Activated T-cell treated with anti-CD3 and anti-CD28 coated beads, Interleukin-2, amount 50 U/mL, for 1 hour (primary cell): ENCODE measurements at places on chromosomes 4 and X.

GRCh38 chr4:112515198-112516065, 548 bp downstream of the NEUROG2 start:
- peak; percentile 53 for DNase-seq

GRCh38 chrX:1246816-1247215, 21.8 kb upstream of the CSF2RA start:
- peak; percentile 85 for DNase-seq

DNA sequence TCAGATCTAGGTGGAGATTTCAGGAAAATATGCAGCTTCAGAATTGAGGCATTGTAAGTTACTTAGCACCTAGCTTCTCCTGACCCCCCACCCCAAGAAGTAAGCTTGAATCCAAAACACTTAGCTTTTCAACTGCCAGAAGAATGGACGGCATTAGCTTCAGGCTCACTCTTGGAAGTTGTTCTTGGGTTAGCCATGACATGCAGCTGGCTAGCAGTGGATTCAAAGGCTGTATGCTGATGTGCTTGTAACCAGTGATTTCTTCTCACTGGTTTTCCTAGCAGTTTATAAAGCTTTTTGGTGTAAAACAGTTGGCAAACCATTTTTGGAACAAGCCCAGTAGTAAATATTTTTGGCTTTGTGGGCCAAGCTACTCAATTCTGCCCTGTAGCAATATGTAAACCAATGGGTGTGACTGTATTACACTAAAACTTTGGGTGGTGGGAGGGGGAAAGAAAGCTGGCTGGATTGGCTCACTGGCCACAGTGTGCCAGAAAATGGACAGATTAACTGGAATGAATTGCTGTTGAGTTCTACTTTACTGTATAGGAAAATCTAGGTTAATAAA, 85.6 kb downstream of the SHROOM2 start:
- DNase-seq, result no peak

- no peak for DNase-seq
Observed at GRCh38 chr4:81802285-81802846, 330.7 kb upstream of the RASGEF1B start.

GRCh38 chrX:47217121-47217851, 1.2 kb upstream of the CDK16 start:
- no peak for DNase-seq

- no peak for DNase-seq
Observed at GRCh38 chrX:102498732-102499131, 17.8 kb downstream of the TMSB15A start.
